ENCODE measurements at places on chromosomes 16 and 17.

- DNase-seq: no peak
Measured at GRCh38 chr16:85637061-85637807, 24.1 kb downstream of the GSE1 start.

DNA sequence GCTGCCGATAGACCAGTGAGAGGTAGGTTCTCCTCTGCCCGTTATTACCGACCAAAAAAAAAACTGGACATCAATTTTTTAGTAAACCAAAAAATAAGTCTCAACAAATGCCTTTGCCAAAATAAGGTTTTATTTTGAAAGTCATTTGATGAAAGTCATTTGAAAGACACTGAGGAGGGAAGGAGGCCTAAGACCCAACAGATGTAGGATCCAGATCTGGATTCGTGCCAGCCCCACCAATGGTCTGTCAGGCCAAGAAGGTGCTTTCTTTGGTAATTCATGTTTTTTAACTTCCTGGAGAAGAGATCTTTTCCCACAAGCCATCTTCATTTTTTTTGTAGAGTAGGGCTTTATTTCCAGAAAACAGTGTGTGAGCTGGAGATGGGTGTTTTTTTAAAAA lies 18.1 kb downstream of the NTAN1 start:
- no peak for DNase-seq

GRCh38 chr16:81445966-81446906 lies 1.6 kb downstream of the CMIP start:
- no peak for DNase-seq

DNA sequence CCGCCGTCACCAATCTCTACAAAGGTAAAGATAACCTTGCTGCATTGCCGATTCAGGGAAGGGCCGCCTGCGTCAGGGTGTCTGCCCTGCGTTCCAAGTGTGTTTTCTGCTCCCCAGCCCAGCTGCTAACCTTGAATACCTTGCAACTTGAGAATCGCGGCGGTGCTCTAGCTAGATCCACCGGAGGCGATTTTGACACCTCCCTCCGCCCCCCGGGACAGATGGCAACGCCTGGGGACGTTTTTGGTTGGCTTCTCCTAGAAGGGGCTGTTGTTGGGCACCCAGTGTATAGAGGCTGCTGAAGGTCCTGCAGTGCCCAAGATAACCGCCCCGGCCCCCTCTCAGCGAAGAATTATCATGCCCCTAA lies 1.5 kb downstream of the HAPSTR1 start:
- DNase-seq: peak; percentile 86

DNA sequence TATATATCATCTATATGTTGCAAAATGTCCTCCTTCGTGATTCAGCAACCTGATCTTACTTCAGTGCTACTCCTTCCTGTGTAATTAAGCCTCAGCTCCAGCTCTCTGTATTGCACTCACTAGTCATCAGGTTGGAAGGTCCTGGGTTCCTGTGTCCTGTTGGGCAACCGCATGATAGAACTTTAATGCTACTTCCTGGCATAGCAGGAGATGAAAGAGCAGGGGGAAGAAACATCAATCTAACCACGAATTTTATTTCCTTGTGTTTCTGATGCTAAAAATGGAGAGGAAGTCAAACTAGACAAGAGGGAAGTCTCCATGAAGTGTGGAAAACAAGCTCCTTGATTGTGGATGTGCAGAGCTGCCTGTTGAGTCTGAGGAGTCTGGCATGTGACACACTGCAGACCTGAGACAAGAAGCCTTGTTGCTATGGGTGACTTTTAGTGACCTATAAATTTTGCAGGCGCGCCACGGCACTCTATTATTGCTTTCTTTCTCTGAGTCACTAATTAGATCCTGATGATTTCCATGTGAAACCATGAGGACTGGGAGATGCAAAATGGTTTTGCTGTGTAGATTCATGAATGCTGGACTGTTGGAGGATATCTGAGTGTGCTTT lies 25.6 kb downstream of the IGSF6 start:
- no peak for DNase-seq

GRCh38 chr16:29011112-29011511 lies 26.3 kb downstream of the LAT start:
- DNase-seq: no peak

DNA sequence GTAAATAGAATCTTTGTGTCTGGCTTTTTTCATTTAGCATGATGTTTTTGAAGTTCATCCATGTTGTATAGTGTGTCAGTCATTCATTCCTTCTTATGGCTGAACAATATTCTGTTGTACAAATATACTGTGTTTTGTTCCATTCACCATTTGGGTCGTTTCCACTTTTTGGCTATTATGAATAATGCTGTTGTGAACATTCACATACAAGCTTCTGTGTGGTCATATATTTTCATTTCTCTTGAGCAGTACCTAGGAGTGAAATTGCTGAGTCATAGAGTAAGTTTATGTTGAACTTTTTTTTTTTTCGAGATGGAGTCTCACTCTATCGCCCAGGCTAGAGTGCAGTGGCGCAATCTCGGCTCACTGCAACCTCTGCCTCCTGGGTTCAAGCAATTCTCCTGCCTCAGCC lies 32.3 kb upstream of the TAOK1 start:
- DNase-seq: no peak

DNA sequence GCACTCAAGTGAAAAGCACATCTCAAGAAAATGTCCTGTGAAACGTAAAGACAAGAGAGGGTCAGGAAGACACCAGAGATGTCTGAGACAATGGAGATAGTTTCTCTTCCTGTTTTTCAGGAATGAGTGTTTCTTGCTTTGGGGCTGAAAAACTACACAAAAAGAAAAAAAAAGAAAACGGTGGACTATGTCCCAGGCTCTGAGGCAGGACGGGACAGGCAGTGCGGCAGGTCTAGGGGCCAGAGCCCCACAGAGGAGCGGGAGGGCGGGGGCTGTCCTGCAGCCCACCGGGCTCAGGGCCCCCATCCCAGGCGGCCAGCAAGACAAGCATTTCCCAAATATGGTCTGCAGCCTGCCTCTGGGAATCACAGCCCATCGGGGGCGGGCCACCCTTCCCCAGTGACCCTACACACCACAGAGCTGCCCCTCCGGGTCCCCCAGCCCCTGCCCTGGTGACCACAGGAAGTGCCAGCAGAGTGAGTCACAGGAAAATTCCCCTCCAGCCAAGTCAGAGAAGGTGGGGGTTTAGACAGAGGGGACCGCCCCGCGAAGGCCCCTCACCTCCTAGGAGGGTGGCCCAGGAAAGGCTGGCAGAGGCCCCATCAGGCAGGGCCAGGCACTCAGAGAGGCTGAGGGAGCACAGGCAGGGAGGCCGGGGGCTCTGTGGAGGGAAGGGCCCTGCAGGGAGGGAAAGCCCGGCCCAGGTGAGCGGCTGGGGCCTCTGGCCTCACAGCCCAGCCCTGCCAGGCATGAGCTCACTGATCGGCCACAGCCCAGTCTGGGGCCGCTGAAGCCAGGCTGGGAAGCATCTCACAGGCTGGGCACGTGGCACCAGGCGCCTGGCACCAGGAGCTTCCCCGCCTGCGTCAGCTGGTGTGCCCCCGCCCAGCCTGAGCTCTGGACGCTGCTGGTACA lies 6.3 kb downstream of the BCAR1 start:
- no peak for DNase-seq

DNA sequence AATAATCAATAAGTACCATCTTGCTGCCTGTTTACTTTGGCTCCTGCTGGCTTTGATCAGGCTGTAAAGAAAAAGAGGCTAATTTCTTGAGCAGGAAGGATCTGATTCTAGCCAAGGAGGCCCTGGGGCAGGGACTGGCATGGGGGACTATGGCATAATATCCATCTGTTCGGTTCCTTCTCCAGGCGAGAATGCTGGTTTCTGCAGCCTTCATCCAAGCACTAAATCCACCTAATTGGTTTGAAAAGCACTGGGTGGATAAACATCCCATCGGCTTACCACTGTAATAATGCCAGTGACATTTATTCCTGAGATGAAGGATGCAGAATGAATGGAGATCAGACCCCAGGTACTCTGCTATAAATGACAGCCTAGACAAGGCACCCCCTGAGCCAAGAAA lies 180.0 kb upstream of the ASIC2 start:
- no peak for DNase-seq

DNA sequence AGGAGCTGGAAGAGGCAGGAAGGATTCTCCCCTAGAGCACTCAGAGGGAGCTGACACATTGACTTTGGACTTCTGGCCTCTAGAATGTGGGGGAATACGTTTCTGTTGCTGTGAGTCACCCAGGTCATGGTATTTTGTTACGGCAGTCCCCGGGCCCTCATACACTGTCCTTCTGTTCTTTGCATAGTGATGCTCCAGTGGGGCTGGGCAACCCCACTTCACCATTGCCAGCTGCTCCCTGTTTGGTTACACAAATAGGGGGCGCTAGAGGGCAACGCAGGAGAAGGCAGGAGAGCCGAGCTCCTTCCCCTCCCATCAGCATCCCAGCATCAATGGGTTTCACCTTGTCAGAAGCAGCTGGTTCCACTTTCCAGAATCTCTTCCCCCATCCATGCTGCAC lies 257.7 kb upstream of the FOXF1 start:
- peak; percentile 52 for DNase-seq

GRCh38 chr17:5419959-5420653 lies at the start of gene RPAIN:
TSS of gene RPAIN (plus strand) at chr17:5420182. CDS start at chr17:5420211, 29 bp downstream.
- DNase-seq: peak; percentile 96

GRCh38 chr16:50507397-50507796 lies 40.8 kb upstream of the NKD1 start:
- no peak for DNase-seq

DNA sequence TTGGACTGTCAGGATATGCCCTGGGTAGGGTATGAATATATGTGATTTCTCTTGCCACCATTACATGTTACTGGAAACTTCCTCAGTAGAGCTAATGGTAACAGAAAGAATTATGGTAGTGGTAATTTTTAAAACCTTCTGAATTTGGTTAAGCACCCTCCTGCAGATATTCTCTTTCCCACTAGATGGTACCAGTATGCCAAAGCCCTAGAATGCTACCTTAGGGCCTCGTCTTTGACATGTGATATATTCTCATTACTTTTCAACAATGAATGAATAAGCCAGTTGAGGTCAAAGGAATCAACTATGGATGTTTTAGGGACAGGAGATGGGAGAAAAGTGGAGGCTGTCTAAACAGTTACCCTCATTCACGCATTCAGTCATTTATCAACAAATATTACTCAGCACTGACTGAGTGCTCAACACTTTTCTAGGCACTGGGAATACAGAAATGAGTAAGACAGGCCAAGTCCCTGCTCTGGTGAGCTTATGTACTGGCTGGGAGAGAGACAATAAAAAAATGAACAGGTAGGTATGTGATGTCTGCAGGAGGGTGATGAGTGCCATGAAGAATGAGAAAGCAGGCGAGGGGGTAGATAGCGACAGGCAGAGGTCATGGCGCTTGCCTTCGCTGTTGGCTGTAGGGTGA lies 14.7 kb downstream of the CDH13 start:
- DNase-seq: no peak

- DNase-seq: no peak
Measured at GRCh38 chr17:43814714-43815113, 18.2 kb downstream of the MPP3 start.

GRCh38 chr17:50267074-50267841 lies 7.0 kb upstream of the TMEM92 start:
- DNase-seq: peak; percentile 56

Data from spleen (tissue), 13 donors.